Mucosa of descending colon (tissue), 3 donors: ENCODE measurements at places on chromosomes 16 and 17. TPM values are rescaled to one million over a fixed set of nuclear protein-coding genes. Genes with fewer than 3 reads are reported as not detected.

- DNase-seq: peak; percentile 79
Measured at GRCh38 chr16:85645021-85645589, 32.0 kb downstream of the GSE1 start.

GRCh38 chr16:5033256-5034166 lies at the start of gene NAGPA:
Gene NAGPA (minus strand): TSS chr16:5033935. CDS start chr16:5033914, 21 bp downstream.
- peak; percentile 98 for DNase-seq

The MYCBPAP gene
- total RNA-seq: 1.6 TPM

The ZG16 gene
- total RNA-seq: 551 TPM

DNA sequence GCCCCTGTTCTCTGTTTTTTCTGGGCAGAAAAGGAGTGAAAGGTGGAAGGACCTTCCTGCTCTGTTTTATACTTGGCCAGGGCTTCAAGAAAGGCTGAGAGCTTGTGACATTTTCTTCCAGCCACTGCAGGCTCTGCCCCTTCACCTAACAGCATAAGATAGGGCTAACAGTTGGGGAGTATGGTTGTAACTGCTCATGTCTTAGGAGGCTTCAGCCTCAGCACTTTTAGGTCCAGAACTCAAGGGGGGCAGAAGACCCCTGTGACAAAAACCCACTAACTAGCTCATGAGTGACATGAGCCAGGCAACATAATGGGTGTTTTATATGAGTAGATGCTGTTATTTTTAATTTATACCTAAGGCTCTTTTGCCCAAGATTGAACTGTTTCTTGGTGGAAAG lies 4.9 kb downstream of the ALDOA start:
- no peak for DNase-seq
